B cell (primary cell): ENCODE measurements at places on chromosomes 5 and 9.

GRCh38 chr5:121937762-121938161 lies 24.0 kb upstream of the SRFBP1 start:
- DNase-seq = no peak

GRCh38 chr5:133050521-133050920 lies 1.3 kb upstream of the HSPA4 start:
- DNase-seq = no peak

GRCh38 chr5:25892211-25892610 lies 1146.2 kb downstream of the CDH9 start:
- DNase-seq = no peak

- no peak for DNase-seq
These were observed 495.8 kb upstream of the RORB start for GRCh38 chr9:74001382-74001781.

- no peak for DNase-seq
These were observed 285.3 kb downstream of the PIK3R1 start for GRCh38 chr5:68500813-68501212.

DNA sequence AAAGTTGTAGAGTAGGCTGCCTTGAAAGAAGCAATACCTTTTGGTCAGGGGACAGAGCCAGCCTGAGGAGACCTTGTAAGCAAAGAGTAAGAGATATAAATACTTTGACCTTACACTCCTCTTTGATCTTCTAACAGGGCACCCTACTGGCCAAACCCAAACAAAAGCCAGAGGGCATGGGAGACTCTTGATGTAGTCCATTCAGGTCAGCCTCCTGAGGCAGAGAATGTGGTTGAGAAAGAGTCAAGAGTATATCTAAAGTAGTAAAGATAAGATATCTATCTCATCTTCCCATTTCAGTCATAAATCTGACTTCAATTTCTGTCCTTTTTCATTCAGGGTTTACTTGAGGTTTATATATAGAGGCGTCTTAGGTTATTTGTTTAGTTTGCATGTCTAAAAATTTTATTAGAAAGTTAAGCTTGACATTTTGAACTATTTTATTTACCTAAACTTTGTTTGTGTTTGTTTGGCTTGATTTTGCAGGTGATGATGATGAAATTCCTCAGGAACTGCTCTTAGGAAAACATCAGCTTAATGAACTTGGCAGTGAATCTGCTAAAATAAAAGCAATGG lies 125.7 kb downstream of the NIPBL start:
- no peak for DNase-seq

GRCh38 chr9:89185980-89186379 lies 7.4 kb upstream of the SHC3 start:
- DNase-seq = no peak

DNA sequence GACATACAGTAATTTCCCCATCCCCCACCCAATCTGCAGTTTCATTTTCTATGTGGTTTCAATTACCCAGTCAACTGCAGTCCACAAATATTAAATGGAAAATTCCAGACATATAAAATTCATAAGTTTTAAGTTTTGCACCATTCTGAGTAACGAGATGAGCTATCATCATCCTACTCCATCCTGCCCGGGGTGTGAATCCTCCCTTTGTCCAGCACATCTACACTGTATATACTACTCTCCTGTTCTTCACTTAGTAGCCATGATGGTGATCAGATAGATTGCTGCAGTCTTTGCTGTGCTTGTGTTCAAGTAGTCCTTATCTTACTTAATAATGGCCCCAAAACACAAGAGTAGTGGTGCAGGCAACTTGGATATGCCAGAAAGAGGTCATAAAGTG lies 11.3 kb downstream of the OXCT1 start:
- DNase-seq = no peak

- no peak for DNase-seq
These were observed 50.5 kb upstream of the CTNNAL1 start for GRCh38 chr9:109063760-109064159.
